ENCODE measurements at places on chromosomes 2 and 18.

GRCh38 chr18:51168026-51168742 lies 29.3 kb downstream of the MEX3C start:
- DNase-seq, result no peak

- DNase-seq, result no peak
Measured at GRCh38 chr2:84694088-84694622, 177.9 kb downstream of the DNAH6 start.

DNA sequence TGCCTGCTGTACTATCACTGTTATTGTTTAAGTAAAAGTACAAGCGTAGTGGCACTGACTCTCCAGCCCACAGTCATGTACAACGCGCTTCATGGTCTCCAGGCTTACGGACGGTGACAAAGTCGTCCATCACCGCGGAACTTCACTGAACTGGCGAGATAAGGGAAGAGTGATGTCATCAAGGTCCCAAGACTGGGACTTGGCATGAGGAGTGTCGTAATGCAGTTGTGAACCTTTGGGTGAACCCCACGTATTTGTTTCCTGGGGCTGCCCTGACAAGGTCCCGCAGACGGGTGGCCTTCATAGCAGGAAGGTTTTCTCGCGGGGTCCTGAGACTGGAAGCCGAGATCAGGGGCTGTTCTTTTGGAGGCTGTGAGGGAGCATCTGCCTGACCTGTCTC lies 17.3 kb downstream of the NFATC1 start:
- DNase-seq, result no peak

- DNase-seq, result peak; percentile 1
Measured at GRCh38 chr2:185291035-185291647, 447.5 kb upstream of the FSIP2 start.

DNA sequence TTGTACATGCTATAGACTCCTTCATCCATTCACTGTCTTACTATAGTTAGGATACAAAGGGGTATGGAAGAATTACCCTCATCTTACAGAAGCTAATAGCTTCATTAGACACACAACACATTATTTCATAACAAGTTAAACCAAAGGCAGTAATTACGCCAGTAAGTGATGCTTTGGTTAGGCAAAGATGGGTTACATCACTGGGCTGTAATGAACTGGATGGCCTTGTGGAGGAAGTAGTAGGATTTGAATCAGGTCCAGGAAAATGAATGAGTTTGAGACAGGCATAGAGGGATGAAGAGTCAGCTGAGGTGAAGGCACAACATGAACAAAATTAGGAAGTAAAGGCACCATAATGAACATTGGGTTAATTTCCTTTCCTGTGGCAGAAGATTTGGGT lies 80.1 kb downstream of the SOCS6 start:
- no peak for DNase-seq

GRCh38 chr2:70966681-70967080 lies 11.7 kb upstream of the ANKRD53 start:
- DNase-seq, result no peak

DNA sequence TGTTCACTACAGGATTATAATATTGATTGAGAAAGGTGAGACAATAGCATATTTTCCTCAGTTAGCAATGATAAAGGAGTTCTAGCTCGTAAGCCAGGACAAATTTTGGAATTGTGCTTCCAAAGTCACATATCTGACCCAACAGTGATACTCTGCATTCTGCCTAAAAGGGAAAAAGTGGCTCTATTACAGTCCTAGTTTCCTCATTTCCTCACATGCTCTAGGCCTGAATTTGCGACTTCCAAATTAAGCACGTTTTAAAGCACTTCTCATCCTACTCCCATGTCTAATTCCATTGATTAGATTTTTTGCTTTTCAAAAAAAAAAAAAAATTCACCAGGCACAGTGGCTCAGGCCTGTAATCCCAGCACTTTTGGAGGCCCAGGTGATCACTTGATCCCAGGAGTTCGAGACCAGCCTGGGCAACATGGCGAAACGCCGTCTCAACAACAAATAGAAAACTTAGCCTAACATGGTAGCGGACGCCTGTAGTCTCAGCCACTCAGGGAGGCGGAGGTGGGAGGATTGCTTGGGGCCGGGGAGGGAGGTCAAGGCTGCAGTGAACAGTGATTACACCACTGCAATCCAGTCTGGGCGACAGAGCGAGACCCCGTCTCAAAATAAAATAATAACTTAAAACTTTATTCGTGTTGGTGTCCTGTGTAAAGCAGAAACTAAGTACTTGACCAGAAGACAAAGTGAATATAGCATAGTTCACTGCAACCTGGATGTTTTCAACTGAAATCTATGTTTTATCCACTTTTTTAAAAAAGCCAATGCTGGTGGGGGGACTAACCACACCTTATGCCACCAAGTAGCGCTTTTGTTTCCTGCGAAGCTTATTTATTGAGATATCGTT lies 1.5 kb downstream of the ESCO1 start:
- no peak for DNase-seq

DNA sequence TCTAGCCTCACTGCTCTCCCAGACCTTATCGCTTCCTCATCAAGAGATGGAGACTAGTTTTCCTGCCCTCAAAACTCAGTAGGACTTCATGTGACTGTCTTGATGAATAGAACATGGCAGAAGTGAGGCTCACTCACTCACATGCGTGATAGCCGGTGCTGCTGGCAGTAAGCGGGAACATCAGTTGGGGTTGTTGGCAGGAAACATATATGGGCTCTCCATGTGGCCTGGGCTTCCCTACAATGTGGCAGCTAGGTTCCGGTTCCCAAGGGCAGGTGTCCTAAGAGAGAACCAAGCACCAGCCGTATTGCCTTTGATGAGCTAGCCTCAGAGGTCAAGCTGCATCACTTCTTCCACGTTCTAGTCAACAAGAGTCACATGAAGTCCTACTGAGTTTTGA lies 15.2 kb upstream of the FAHD2A start:
- no peak for DNase-seq

DNA sequence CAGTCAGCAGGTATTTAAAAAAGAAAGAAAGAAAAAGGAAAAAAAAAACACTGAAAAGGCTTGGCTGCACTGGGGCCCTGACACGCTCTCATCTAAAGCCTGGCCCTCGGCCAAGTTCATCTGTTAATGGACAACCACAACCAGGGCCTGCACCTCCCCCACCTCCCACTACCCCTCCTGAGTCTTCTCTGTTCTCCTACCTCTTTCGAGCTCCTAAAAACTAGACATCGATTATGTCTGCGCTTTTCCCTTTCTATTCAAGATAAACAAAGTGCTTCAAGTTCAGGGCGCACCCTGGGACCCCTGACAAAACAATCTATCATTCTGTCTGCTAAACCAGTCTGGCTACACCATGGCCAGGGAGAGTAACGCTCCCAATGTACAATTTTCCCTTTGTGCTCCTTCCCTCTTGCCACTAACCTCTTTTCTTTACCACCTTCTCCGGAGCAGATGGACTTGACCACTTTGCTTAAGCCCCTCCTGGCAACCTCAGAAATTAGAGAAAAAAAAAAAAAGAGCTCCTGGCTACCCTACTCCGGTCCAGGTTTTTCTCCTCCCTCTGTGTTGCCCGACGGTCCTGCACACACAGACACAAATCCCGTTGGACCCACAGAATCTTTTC lies 22.7 kb downstream of the BCL11A start:
- peak; percentile 47 for DNase-seq

DNA sequence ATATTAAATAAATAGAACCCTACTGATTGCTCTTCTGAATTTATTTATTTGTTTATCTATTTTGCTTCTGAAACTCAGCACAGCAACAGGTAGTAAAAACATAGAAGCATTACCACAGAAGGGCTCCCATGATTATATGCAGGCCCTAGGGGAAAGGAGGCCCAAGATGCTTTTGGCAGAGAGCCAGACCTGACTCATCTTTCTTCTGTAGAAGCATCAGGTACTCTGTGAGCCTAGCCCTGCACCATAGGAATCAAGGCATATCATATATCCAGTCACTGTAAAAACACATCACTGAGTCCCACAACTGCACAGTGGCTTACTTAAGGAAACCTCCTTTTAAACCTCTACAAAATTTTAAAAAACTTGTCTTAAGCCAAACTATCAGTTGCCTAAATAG lies 1.8 kb downstream of the SCN9A start:
- peak; percentile 80 for DNase-seq

- no peak for DNase-seq
Measured at GRCh38 chr2:132965460-132965859, 295.5 kb upstream of the LYPD1 start.

All from RWPE1 (cell line).